ENCODE measurements at places on chromosomes 2 and 18.
A peak's percentile ranks its signal among the peaks of the same experiment; 100 is the strongest.

- DNase-seq: no peak
Measured at GRCh38 chr2:107174171-107174570, 288.2 kb upstream of the ST6GAL2 start.

GRCh38 chr18:69002233-69002632 lies 204.4 kb downstream of the CCDC102B start:
- DNase-seq: no peak

DNA sequence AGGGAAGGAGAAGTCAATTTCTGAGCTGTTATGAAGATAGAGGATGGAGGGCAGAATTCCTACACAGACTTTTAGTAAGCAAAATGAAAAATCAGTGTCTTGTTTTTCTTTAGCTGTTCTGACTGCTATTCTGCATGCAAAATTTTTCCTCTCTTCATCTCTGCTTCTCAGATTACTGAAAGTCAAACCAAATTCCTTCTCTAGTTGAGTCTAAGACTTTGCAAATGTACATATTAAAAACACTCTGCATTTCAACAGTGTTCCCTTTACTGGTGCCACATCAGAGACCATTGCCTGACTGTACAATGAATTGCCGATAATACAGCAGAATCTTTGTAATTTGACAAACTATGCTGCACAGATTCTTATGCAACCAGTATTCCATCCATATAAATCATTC lies 198.8 kb downstream of the EXOC6B start:
- no peak for DNase-seq

GRCh38 chr2:230447455-230448451 lies 31.8 kb downstream of the SP100 start:
- peak; percentile 6 for DNase-seq

DNA sequence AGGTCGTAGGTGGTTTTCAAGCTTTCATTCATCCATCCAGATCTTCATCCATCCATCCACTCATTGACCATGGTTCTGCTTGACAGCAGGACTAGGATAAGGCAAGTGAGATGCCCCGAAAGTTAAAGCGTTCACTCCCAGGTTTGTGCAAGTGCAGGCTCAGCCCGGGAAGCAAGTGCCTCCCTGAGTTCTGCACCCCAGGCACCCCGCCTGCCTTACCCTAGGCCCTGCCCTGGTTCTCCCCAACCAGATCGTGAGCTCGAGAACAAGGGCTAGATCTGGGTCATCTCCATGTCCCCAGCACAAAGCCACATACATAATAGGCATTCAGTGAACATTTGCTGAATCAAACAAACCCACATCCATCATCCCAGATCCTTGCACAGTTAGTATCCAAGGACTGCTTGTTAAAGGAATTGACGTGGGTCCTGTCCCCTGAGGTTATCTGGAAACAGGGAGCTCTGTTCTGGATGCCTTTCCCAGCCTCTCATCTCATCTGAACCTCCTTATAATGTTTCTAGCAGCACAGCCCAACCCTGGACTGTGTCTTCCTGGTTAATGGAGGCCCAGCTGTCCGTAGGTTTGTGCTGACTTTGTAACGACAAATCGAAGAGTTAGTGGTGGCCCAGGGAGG lies 116.1 kb upstream of the GPC1 start:
- no peak for DNase-seq

DNA sequence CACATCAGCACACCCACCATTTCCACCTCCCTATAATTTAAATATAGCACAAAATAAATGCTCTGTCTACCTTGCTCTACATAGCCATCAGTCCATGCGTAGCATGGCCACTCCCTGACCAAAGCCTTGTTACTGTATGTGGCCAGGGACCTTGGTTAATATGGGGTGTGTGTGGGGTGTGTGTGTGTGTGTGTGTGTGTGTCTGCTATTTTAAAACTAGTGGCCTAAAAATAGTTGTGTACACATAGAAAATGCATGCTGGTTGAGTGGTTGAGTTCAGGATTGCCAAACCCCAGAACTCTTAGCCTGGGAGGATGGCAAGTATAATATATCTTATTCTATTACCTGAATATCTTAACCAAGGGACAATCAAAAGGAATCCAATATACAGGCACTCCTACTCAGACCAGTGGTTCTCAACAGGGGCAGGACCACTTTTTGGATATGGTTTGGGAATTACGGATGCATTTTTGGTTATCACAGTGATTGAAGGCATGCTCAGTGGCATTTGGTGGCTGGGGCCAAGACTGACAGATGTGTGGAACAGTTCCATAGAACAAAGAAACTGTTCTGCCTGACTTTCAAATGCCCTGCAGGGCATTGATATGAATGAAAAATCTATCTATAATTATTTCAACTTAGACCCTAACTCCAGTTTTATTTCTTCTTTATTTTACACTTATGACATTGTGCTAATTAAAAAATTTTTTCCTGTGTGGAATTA lies 72.3 kb upstream of the PSME4 start:
- DNase-seq: no peak

DNA sequence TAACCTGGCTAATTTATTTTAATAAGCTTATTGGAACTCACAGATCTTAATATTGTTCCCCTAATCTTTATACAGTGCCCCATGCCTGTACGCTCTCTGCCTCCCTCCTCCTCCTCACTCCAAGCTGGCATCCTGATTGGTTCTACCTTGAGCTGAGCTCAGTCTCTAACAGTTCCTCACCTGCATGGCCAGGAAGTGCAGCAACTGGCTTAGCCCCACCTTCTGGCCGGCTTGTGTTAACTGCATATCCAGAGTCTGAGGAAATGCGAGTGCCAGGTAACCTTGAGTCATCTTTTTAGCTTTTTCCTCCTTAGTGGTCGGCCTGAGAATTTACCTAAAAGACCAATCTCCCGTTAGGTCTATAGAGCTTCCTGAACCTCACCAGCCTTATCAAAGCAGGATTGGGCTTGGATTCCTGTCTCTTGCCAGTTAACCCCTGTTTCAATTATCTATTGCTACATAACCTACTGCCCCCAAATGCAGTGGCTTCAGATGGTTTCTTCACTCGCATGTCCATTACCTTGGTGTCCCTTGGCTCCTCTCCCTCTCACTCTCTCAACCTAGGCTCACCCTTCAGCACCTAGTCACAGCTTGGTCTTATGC lies 89.5 kb upstream of the STK39 start:
- peak; percentile 63 for DNase-seq

- DNase-seq: no peak
Measured at GRCh38 chr2:145592361-145592760, 1072.4 kb upstream of the ZEB2 start.

DNA sequence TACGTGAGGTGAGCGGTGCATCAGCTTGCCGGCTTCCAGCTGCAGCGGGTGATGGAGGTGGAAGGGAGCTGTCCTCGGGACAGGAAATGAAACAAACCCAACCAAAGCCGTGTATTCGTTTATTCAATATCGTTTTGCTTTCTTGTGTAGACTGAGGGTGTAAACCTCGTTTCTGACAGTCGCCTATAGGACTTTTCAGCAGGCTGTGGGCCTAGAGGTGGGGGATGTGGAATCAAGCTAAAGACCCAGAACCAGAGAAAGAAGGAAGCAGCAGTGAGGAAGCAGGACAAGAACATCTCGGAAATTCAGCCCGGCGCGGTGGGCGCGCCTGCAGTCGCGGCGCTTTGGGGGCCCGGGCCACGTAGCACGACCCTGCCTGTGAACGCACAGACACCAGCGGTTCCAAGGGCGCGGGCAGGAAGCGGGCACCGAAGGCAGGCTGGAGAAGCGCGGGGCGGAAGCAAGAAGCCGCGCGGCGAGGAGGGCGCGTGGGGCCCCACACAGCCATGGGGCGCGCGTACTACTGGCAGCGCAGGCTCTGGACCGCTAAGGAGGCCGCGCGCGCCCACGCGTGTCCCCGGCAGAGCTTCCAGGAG lies 755 bp upstream of the ATP9B start:
- no peak for DNase-seq

GRCh38 chr18:32502014-32502413 lies 31.3 kb upstream of the GAREM1 start:
- no peak for DNase-seq

DNA sequence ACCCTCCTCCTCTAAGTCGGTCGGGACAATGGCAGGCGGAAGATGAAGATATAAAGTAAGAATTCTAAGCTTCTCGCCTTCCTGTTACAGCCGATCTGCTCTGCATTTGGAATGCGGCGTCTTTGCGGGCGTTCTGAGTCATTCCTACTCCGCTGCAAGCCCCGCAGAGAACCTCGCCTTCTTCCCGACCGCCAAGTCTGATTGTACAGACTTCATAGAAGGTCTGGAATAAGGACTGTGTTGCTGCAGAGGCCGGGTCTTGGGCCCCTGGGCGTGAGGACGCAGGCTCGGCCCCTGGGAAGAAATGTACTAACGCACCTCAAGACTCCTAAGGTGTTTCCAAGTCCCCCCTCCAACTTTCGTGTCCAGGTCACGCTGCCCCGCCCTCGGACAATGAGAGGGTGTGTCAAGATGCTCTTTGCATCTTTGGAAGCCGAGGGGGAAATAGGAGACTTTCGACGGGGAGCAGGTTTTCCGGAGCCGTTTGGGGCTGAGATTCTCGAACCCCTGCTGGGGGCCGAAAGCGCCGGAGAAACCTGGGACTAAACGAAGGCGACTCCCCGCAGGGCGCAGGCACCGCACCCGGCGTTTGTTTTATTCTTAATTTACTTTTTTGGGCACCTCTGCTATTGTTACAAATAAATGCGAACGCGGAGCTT lies 12.7 kb upstream of the PAX3 start:
- DNase-seq: no peak

GRCh38 chr2:237535385-237536082 lies 30.8 kb upstream of the PRLH start:
- no peak for DNase-seq

GRCh38 chr18:76447258-76447890 lies 47.7 kb downstream of the ZNF516 start:
- no peak for DNase-seq

- no peak for DNase-seq
Measured at GRCh38 chr18:64202210-64202836, 53.4 kb upstream of the LINC00305 start.

- DNase-seq: no peak
Measured at GRCh38 chr2:114005110-114005783, 115.4 kb downstream of the ACTR3 start.

DNA sequence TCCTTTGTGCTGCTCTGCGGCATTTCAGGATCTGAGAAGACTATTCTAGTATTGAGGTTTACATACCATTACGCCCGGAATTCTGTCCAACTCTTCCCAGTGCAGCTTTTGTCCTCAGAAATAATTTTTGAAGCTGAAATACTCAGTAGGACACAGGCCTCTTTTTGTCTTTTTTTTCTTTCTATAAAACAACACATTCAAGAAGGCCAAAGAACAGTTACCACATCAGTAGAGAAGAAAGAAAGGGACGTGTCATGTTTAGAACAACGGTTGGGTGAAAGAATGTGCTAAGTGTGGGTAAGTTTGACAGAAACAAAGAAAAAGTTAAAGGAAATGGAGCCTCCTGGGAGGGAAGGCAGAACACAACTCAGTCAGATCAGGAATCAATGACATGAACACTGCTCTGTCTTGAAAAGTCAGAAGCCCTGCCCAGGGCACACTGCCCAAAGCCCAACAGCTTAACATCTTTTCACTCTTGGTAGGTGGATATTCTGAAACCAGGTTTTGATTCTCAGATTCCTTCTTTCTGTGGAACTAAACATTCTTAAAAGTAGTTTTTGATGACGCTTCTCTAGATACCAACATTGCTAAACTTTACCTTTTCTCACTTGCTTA lies 198.6 kb upstream of the CWC22 start:
- no peak for DNase-seq

DNA sequence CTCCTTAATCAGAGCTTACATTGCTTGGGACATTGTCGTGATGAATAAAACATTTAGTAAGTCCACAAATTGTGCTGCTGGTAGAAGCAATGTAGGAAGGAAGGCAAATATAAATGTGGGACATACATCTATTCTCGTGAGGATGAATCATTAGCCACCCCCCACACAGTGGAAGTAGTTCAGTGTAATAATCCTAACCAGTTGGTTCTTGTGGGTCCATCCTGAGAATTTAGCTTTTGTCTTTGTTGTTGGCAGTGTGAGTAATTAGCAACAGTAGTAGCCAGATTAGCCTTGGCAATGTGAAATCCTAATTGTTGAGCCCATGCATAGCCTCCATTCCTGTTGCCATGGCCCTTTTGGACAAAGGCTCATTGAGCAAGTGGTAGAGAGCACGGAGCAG lies 532.1 kb downstream of the FBXO15 start:
- no peak for DNase-seq

GRCh38 chr2:134952608-134953007 lies 34.0 kb downstream of the CCNT2 start:
- DNase-seq: no peak

DNA sequence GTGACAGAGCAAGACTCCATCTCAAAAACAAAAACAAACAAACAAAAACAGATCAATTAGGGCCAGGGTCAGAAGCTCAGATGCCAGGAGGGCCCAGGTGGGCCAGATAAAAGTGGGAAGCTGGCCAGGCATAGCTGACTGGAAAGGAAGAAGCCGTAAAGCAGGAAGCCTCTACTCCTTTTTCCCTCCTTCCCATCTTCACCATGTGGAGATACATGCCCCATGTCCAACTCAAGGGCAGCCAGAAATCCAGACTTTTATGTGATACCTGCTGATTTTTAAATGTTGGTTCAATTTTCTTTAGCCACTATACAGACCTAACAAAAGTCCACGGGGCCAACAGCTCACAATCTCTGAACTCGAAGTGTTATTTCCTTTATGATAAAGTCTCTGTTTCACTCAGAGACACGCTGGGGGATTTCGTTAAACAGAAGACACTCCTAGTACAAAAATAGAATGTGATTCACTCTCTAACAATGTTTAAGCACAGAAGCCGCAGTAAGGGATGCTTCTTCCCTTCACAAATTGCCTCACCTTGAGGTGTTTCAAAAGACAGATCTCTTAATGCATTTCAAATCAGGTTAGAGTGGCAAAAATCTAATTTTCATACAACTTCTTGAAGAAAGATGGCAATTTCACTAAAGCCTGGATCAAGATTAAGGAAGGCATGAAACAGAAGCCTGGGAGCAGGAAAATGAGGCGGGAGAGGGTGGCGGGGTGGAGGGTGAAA lies 14.0 kb downstream of the TMEM247 start:
- no peak for DNase-seq

GRCh38 chr2:217153510-217153909 lies 293.6 kb upstream of the TNP1 start:
- no peak for DNase-seq

DNA sequence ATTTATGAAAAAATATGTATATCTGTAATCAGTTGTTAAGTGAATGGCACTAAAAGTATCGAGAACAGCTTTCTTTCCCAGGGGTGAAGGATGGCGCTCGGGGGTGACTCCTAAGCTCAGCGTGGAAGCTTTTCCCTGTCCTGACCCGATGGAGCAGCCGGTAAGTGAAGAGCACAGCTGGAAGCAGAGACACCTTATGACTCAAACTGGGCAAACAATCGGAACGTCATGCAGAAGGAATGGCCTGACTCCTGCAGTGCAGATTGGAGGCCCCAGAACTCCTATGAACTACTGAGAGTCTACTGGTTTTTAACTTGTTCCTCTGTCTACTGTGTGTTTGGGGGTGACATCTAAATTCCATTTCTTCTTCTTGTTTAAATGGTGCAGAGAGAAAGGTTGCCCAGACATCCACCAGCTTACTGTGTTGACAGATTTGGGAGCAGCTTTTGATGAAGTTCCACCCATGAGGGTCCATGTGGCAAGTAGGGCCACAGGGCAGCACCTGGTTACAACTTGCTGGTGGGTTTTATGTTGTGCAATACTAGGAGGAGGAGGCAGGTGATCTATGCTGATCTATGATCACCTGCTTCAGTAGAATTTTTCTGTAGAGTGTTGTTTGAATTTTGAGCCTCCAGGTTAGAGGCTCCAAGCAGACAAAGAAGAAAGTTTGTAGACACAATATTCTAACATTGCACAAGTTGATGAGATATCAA lies 52.8 kb upstream of the TMEM182 start:
- no peak for DNase-seq
